ENCODE measurements at places on chromosomes 2 and 18.

DNA sequence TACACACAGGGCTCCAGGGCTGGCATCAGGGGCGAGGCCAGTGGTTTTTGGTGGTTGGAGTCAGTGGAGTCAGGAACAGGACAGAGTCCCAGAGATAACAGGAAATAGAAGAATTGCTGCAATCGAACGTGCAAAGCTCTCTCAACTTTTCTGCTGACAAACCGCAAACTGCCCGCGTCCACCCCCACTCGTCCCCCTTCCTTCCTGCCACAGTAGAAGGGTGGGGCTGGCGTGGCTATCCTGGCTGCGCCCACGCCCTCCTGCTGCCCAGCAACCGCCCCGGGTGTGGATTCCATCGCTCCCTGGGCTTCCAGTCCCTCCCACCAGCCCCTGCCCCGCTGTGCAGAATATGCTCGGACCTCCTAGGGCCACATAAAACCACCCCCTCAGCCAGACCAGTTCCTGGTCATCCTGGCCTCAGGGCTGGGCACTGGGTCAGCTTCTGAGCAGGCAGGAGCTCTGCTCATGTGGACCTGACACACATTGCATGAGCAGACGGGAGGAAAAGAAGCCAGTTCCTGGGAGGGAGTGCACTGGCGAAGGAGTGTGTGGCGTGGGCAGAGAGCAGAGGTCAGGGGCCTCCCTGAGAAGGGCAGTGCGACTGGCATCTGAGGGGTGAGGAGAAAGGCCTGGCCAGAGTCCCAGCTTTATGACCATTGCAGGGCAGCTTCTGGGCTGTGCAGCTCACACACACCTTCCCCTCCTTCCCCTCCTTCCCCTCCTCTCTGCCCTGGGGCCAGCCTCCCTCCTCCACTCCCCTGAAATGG lies 85.4 kb upstream of the ATG16L1 start:
- no peak for DNase-seq

GRCh38 chr2:47172156-47172921 lies 17.2 kb upstream of the STPG4 start:
- DNase-seq: no peak

DNA sequence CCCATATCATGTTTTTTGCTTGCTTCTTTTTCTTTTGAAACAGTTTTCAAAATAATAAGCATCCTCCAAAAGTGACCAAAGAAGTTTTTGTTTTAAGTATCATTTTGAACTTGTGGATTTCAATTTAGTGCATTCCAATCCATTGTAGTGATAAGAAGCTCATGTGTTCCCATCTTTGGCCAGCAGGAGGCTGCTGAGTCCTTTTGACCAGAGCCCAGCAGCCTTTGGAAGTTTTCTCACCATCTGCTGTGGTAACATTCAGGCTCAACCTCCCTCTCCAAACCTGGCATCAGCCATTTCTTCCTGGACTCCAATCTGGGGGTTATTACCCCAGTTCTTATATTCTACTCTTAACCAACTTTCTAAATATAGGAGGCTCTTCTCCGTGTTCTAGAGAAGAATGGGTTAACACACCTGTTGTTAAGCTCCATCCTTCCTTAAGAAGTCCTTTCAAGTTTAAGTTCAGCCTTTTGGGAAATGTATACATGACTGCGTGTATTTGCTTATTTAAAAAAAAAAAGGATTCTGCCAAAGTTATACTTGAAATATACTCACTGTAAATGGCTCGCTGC lies 39.0 kb upstream of the MAL start:
- peak; percentile 35 for DNase-seq

DNA sequence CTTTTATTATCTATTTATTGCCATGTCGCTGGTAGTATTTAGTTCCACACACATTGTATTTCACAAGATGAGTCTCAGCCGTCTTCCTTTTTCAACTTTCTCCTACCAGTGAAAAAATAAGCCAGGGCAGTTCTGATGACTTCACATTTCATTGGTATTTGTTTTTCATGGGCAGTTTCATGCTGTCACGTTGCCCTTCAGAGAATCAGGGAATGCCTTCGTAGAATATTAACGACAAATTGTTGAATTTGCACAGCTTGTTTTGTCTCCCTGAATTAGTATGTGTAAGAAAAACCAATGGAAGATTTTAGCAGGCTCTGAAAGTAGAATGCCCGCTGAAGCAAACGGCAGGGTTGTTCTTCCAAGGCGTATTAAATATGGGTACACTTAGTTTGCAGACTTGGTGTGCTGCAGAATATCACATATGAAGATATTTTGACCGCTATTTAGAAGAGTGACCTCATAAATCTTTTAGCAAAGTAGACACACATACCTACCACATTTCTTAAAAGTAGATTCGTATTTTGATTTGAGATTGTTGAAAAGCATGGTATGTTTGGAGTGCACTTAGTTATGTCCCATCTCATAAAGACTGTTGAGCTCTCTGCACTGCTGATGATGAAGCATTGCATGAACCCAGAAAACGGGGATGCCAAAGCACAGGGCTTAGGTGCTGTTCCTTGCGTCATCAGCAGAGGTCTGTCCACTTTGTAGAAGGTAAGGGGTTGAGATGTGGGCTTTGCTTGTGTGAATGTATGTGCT lies 2.9 kb downstream of the NEDD4L start:
- no peak for DNase-seq

DNA sequence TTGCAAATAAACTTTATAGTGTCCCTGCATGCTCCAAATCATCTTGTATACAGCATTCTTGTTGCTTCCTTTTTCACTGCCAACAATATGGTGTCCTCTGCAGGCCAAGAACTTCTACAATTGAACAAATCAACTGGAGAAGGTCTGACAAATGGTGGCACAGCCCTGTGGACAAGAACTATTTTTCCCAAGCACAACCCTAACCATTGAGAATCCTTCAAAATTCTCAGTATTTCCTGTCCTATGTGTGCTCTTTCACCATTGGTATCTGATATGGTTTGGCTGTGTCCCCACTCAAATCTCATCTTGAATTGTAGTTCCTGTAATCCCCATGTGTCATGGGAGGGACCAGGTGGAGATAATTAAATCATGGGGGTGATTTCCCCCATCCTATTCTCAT lies 865.1 kb upstream of the ACVR2A start:
- peak; percentile 19 for DNase-seq

- peak; percentile 53 for DNase-seq
Measured at GRCh38 chr18:63439334-63439733, 17.1 kb upstream of the VPS4B start.

GRCh38 chr18:31688606-31689005 lies 4.2 kb upstream of the B4GALT6 start:
- DNase-seq: no peak

DNA sequence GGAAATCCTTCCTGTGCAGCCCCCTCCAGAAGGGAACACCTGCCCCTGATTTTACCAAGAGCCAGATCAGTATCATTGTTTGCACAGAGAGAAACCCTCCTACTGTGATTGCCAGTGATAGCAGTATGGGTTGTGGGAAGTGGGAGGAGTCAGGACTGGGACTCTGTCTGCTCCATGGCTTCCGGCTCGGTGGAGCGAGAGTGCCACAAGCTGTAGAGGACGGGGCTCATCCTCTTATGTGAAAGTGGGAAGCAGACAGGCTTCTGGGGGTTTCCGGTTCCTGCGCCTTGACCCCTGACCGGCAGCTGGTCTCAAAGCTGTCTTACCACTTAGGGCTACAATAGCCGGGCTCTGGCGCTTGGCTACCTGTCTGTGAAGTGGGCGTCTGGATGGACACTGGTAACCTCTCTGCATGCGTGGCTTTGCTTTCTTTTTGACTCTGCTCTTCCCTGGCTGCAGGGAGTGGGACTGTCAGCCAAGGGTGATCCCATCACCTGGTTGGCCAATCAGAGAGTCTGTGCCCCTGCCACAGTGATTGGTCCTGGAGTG lies 79.7 kb downstream of the BCL2L11 start:
- DNase-seq: no peak

GRCh38 chr18:49591271-49591670 lies 29.4 kb downstream of the LIPG start:
- no peak for DNase-seq

DNA sequence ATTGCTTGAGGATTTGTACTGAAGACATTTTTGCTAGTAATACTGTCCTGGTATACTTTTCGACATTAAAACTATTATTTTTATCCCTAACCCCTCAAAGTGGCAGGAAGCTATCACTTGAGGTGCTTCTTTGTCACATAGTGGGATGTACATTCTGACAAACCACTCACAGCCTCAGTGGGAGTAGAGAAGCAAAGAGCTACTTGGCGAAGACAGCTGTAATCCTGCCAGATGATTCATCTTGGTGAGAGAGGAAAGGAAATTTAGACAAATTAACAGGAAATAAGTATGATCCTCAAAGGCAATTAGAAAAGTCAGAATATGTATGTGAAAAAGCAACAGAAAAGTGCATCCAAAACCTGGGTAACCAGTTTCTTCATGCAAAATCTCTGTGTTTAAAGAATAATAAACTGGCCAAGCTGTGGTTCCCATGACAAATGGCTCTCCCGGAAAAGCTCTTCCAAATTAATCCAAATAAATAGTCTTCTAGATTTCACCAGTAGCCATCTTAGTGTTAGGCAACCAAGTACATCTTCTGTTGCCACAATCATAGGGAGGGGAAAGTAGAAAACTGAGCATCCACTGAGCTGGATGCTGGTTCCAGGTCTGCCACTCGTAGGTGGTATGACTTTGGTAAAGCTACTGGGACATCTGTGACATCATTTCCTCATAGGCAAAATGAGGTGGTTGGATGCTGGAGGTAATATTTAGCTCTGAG lies 308.0 kb upstream of the LYPD1 start:
- peak; percentile 59 for DNase-seq

- peak; percentile 33 for DNase-seq
Measured at GRCh38 chr2:12742891-12743290, 26.2 kb downstream of the TRIB2 start.

DNA sequence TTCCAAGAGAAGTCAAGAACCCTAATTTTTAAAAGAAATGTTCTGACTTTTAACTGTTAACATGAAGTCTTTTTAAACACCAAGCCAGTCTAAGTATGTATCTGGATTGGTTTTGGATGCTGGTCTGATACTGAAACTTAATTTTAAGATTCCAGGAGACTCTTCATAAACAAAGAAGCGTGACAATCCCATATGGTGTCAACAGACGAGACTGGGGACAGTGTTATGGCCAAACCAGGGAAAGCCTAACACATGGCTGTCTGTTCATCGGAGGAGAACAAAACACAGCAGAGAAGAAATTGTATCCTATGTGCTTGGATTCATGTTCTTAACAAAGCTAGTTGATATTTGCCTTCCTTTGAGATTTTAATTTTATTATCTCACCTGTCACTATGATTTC lies 80.5 kb upstream of the UPP2 start:
- no peak for DNase-seq

DNA sequence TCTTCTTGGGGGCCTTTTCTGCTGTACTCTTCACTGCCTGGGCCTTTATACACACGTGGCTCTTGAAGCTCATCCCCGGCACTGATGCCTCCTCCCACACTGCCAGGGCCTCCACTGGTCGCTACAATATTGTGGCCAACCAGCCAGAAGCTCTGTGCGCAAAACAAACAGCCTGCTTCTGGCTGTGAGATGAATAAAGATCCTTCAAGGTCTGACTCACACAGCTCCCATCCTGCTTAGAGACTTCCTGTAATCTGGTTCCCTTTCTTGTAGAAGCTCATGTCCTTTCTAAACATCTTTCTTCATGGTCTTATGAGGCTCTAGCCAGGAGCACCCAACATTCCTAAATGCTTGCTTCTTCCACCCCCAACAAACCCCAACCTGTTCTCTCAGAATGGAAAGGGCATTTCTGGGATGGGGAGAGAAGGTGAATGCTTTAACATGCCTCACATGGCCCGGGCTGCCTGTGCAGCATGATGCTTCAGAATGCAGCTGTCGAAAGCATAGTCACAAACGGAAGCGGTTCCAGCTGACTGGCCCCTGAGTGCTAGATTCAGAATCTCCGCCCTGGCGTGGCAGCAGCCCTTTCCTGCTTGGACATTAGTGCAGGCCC lies 24.6 kb downstream of the NRP2 start:
- DNase-seq: peak; percentile 92

GRCh38 chr18:77857678-77858655 lies 608.3 kb downstream of the GALR1 start:
- no peak for DNase-seq

DNA sequence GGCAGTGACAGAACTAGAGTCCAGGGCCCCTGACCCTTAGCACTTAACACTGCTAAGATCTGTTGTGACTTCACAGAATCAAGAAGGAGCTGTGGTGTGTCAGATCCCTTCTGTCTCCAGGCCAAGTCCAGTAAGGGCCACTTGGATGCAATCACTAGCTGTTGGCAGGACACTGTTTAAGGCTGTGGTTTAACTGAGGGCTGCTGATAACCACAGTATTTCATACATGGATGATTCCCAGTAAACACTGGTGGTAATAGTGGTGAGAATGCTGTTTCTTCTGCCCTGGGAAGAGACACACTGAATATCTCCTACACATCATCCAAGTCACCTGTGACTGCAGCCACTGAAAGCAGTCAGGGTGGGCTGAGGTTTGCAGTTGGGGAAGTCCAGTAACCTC lies 77.7 kb upstream of the FBXO11 start:
- DNase-seq: no peak

DNA sequence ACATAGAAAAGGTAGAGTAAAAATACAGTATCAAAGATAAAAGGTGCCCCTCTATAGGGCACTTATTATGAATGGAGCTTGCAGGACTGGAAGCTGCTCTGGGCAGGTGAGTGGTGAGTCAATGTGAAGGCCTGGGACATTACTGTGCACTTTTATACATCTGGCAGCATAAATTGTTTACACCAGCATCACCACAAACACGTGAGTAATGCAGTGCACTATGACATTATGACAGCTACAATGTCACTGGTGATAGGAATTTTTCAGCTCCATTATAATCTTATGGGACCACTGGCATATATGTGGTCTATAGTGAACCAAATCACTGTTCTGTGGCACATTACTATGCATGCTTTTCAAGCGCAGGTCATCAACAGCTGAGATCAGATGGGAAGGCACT lies 48.1 kb downstream of the TPGS2 start:
- no peak for DNase-seq

DNA sequence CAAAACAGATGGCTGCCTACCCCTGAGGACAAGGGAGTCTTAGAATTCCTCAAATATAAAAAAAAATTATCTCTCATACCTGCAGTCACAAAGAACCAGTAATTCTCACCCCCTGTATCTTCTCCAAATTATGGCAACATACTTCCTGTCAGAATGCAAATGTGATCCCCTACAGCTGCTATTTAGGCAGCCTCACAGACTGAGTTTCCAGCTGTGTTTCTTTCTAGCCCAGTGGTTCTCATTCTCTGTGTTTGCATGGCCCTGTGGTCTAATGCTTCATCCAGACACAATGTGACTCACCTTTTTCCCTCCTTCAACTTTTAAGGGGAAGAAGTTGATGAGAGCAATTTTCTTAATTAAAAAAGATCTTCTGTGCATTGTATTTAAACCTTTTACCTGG lies 726.3 kb downstream of the TSN start:
- peak; percentile 28 for DNase-seq

- DNase-seq: no peak
Measured at GRCh38 chr2:125564471-125564870, 1091.5 kb upstream of the GYPC start.

Measured in fibroblast of skin of abdomen (primary cell).